ENCODE measurements at places on chromosomes 12 and 14. TPM values are rescaled to one million over a fixed set of nuclear protein-coding genes. Genes with fewer than 3 reads are reported as not detected.

Gene CLMN
- total RNA-seq, result 0.66 TPM

Gene PIWIL1
- not detected for total RNA-seq

Gene RHEBL1
- 13.2 TPM for total RNA-seq

DNA sequence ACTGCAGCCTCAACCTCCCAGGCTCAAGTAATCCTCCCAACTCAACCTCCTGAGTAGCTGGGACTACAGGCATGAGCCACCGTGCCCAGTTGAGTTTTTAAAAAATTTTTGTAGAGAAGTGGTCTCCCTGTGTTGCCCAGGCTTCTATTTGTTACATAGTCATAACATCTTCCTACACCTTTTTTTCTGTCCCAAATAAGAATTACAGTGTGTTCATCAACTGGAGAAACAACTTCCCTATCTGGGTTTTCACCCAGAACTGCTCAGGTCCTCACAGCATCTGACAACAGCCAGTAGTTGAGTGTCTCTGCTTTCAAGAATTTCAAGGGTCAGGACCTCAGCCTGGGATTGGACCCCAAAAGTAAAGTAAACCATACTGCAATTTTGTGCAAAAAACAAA, 235.2 kb upstream of the AMIGO2 start:
- H3K27ac ChIP-seq, result no peak overlapping the region
- peaks cover 26% of the 10 kb centered on the region for H3K36me3 ChIP-seq
- no peak for DNase-seq
- no peak overlapping the region for H3K4me3 ChIP-seq
- no peaks in the 10 kb centered on the region for H3K27me3 ChIP-seq

- no peaks in the 10 kb centered on the region for H3K27me3 ChIP-seq
- no peak overlapping the region for H3K4me3 ChIP-seq
- H3K36me3 ChIP-seq, result peaks cover 5% of the 10 kb centered on the region
- peaks cover 19% of the 10 kb centered on the region for H3K4me1 ChIP-seq
- peak overlapping the region; percentile 38 for H3K27ac ChIP-seq
- no peak for DNase-seq
These were observed 19.8 kb downstream of the VASH1 start for GRCh38 chr14:76780875-76781647.

Measured in activated naive CD8-positive, alpha-beta T cell treated with anti-CD3 and anti-CD28 coated beads for 36 hours (primary cell).